Activated CD4-positive, alpha-beta T cell treated with anti-CD3 and anti-CD28 coated beads, Interleukin-2, Interleukin-6, amounts not matched to agents 100 ng/mL and 50 ng/mL, durations not matched to agents 16 hours and 8 hours (primary cell): ENCODE measurements at places on chromosomes 16 and 17.

GRCh38 chr16:59170099-59170712 lies 436.1 kb upstream of the GOT2 start:
- no peak for DNase-seq

DNA sequence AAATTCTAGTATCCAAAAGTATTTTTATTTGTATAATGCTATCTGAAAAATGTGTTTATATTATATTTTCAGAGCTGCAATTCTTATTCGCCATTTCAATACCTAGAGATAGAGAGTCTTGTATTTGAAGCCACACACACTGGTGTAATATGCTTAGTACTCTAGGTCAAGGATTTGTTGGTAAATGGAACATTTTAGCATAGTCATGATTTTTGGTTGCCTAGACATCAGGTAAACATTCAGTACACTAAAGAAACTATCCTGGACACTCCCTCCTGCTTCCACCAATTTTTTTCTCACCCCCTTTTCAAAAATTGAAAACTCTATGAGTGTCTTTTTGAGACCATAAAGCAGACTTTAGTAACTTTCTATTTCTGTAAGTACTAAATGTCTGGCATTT lies 20.8 kb downstream of the ABHD15 start:
- no peak for DNase-seq

DNA sequence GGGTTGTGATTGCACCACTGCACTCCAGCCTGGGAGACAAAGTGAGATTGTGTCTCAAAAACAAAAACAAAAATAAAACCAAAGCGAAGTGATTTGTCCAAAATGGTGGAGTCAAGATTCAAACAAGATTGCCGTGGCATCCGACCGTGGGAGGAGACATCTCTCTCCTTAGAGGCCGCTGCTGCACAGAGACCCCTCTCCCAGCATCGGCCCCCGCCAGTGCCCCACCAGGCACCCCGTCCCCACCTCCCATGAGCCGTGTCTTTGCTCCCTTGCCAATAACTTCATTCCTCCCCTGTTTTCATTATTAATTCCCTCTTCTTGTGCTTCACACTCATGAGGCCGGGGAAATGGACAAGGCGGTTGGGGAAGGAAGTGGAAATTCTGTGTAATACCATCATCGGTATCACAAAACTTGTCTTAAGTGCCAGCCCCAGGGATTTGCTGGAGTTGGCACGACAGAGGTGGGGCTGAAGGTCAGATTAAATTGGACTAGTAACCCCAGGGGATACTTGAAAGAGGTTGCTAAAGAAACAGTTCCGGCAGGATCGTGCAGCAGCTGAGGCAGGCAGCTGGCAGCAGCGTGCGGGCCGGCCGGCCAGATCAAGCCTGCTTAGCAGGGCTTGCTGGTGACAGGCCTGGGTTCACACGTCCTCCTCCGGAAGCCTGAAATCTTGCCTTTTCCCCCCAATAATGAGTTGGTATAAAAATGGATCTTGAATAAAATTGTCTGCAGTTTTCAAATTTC lies 66.8 kb downstream of the RTN4RL1 start:
- no peak for DNase-seq

DNA sequence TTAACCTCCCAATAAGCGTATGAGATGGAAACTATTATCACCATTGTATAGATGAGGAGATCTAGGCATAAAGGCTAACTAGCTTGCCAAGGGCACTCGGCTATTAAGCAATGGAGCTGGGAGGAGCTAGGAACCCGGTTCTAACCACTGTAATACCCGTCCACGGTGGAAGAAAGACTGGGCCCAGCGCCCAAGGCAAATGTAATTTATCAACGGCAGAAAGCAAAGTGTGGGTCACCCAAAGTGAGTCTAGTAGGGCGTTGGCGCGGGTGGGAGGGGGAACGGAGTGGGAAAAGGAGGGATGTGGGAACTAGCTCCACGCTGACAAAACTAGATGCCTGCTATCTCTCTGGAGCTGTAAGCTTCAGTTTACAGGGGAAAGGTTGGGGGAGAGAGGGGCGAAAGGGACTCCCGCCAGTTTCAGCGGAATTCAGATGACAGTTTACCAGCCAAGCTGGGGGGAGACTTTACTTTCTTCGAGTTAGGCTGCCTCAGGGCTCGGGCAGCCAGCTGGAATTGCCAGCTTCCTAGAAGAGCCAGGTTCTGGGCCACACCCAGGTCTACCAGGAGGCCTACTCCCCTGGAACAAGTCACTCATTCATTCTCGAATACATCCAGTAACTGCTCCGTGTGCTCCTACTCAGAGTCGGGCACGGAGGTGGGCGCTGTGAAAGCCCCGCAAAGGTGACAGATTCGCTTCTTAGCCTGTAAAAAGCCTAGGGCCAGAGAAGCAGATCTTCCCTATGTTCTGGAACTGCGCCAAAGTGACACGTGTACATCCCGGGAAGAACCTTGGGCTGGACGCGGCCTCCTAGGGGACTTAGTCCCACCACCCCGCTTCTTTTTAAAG lies 837 bp downstream of the LRRC59 start:
- peak; percentile 13 for DNase-seq

DNA sequence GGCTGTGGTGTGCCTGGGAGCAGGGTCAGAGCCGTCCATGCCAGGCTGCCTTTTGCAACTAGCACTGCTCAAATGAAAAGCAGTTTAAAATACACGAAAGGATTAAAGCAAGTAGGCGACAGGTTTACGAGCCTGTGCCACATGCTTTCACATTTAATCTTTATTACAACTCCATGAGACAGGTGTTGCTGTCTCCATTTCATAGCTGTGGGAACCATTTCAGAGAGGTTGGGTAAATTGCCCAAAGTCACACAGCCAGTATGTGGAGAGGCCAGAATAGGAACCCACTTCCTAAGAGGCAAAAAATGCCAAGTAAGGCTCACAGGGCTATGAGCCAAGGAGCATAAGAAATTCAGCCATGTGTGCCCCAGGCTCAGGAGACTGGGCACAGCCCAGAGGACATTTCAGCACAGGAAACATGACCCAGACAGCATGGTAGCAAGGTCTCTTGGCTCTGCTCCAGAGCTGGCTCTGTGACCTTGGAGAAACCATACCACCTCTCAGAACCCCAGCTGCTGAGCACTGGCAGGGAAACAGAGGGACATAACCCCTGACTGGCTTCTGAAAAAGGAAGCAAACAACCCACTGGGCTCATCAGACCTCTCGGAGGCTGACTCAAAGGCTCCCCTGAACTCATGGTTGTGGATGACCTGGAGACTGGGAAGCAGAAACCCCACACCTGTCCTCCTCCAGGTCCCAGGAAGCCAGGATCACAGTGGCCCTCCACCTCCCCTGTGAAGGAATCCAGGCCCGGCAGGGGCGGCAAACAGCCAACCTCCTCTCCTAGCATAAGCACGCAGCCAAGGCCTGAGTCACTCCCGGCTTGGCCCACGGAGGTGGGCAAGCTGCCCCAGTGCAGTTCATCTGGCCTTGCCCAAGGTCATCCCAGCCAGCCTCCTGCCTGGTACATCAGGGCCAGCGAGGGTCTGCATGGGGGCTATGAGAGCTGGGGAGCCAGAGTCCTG lies 40.3 kb upstream of the MRPS23 start:
- DNase-seq, result no peak

DNA sequence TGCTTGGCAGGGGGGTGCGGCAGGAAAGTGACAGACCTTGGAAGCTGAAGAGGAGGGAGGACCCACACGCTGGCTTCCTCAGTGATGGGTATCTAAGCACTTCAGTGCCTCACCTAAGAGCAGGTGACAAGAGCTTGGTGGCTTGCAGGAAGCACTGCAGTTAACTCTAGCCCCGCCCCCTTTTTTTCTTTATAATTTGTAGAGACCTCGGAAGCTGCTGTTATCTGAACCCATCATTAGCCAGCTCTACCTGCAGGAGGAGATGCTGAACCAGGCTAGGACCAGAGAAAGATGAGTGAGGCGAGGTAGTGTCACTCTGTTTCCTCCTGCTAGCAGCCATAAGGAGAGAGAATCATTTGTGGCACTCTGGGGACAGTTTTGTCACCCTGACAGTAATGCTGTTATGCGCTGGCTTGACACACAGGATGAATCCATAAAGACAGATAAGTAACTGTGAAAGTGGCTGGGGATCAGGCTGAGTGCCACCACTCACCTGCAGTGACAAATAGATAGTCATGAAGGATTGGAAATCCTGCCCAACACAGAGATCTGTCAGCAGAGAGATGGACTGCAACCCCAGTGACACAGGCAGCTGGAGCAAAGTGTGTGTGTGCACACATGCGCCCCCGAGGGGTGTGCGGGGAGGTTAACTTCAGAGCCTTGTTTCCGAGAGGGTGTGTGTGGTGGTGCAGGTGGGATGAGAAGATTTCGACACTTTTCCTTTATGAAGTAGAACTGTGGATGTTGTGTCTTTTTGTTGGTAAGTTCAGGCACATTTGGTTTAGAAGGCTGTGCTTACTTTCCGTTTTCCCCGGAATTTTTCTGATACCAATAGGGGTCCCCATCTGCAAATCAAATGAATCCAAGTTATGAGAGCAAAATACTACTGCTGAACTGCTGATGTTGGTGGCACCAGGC lies 224.0 kb downstream of the IRX3 start:
- no peak for DNase-seq

GRCh38 chr16:84156342-84156784 lies 11.3 kb downstream of the DNAAF1 start:
- DNase-seq, result no peak

DNA sequence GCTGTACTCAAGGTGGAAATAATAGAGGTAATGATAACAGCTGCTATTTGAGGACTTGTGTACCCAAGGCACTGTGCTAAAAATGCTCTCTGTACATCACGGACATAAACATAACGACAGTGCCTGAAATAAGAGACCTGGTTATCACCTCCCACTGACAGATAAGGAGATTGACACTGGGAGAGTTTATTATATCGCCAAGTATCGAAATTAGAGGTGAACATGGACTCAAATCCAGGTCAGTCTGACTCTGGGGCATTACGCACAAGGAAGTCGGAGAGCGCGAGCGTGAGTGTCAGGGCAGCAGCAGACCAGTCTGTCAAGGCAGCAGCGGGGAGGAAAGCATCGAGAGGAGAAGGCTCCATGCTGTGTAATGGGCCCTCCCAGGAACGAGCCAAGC lies 57.1 kb downstream of the GOSR1 start:
- DNase-seq, result no peak

GRCh38 chr16:66144641-66145040 lies 221.8 kb upstream of the CDH5 start:
- no peak for DNase-seq

GRCh38 chr17:76437467-76438402 lies 15.2 kb downstream of the UBE2O start:
- DNase-seq, result no peak

DNA sequence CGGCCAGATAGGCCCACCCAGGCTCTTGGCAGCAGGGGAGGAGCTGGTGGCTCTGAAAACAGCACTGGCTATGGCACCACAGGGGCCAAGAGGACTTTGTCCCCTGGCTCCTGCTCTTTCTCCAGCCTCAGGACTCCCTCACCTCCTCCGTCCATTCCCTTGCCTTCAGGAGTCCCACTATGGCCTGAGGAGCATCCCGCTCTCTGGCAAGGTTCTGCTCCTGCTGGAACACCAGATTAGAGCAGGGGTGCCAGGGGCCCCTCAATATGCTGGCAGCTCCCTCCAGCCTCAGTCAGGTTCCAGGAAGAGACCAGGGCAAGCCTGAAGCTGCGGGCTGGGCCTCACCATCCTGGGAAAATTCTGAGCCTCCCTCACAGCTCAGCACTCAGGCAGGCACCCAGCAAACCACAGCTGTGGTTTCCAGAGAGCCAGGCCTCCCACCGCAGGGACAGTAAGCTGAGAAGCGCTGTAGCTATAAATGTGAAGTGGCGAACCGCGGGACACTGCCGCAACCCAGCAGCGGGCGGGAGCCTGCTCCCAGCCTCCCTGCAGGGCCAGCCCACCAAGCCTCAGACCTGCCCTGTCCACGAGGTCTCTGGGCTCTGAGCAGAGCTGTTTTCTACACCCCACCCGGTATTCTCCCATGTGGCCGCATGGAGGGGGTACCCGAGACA lies 25.7 kb downstream of the C17orf100 start:
- DNase-seq, result peak; percentile 34

DNA sequence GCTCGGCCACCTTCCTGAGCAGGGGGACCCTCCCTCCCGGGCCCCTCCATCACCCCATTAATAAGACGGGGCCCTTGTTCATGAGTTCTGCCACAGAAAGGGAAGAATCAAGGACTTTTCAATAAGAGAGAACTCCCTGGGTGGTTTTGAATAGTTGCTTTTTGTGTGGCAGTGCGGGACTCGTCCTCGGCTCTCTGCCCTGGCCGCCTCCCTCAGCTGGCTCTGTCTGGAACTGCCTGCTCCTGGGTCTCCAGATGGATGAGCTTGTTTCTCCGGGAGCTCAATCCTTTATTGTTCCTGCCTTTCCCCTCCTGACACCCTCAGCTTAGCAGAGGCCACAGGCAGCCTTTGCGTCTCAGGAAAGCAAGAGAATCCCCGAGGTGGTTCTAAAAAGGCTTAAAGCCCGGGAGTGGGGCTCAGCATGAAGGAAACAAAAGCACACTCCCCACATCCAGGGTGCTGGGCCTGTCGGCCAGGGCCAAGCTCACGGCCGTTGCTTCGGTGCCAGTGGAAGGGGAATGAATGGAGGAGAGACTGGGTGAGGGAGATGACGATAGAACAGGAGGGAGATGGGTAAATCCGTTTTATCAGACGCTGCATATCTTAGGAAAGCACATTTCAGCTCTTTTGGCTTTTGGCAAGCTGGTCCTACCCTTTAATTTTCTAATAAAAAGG lies 60.2 kb downstream of the RAI1 start:
- DNase-seq, result no peak

DNA sequence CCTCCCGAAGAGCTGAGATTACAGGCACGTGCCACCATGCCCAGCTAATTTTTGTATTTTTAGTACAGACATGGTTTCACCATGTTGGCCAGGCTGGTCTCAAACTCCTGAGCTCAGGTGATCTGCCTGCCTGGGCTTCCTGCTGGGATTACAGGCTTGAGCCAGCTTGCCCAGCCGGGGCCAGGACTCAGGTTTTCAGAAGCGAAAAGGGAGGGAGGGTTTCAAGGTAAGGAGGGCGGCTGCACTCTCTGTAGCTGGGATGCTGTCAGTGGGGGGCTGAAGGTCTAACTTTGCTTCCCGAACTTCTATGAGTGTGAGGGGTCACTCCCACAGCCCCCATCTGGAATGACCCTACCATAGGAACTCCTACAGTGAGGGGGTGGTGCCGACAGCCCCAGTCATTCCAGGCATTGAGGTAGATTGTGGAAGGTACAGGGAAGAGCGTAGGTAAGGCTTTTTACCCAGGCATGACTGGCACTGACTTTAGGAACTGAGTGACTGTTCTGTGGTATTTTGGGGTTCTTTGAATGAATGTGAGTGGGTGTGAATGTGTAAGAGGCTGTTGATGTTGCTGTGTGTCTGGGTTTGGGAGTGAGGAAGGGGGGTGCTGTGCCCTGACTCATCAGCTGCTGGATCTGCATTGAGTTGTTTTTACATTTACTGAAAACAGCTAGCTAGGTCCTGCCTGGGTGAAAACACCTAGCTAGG lies 3.8 kb upstream of the C1QL1 start:
- DNase-seq, result peak; percentile 76

GRCh38 chr17:64707050-64707591 lies 45.0 kb upstream of the SMURF2 start:
- DNase-seq, result no peak

- DNase-seq, result no peak
Observed at GRCh38 chr17:43888548-43888947, 18.8 kb downstream of the MPP2 start.

GRCh38 chr16:55292491-55292890 lies 31.5 kb upstream of the IRX6 start:
- DNase-seq, result no peak

- peak; percentile 25 for DNase-seq
Observed at GRCh38 chr17:79777120-79777893, 641 bp upstream of the CBX2 start.

- DNase-seq, result no peak
Observed at GRCh38 chr17:15381707-15382106, 40.3 kb upstream of the TEKT3 start.

- DNase-seq, result no peak
Observed at GRCh38 chr16:68936736-68937631, 93.7 kb downstream of the TANGO6 start.

GRCh38 chr16:70399951-70400350 lies 38.9 kb downstream of the ST3GAL2 start:
- DNase-seq, result no peak
